ENCODE measurements at places on chromosomes 4 and X. TPM values are rescaled to one million over a fixed set of nuclear protein-coding genes. Genes with fewer than 3 reads are reported as not detected.

The RADX gene
- total RNA-seq = 0.26 TPM

The WAS gene
- total RNA-seq = not detected

The MAGEB1 gene
- total RNA-seq = not detected

- DNase-seq = no peak
Observed at GRCh38 chrX:124362072-124362471, 15.7 kb downstream of the SH2D1A start.

All from dermis microvascular lymphatic vessel endothelial cell (primary cell).